ENCODE measurements at places on chromosomes 5 and 9.
A peak's percentile ranks its signal among the peaks of the same experiment; 100 is the strongest.

DNA sequence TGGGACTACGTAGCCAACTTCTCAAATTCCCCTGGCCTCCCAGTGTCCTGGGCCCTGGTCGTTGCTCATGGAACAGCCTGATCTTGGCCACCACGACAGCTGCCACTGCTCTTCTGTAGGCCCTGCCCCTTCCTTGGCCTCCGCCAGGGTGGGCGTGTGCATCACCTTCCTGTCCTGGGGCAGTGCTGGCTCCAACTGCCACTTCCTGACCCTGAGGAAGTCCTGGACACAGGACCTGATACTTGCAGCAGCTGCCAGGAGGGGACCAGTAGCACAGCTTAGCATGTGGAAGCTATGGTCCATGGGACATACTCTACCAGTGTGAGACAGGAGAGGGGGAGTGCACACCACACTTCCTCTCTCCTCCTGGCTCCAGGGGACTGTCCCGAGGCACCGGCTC lies 145.2 kb downstream of the TENT4A start:
- DNase-seq, result no peak

DNA sequence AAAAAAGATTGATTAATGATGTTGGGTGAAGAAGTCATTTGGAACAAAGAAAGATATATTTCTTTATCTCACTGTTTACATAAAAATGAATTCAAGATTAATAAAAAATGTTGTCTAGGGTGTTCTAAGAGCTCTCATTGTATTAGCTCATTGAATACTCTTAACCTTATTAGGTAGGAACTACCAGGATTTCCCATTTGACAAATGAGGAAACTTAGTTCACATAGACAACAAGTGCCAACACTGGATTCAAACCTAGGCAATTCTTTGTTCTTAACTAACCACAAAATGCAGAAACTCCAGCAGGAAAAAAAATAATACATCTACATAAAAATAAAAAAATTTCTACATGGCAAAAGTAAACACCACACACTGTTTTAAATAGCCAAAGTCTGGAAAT lies 175.8 kb downstream of the RAPGEF6 start:
- peak; percentile 54 for DNase-seq

DNA sequence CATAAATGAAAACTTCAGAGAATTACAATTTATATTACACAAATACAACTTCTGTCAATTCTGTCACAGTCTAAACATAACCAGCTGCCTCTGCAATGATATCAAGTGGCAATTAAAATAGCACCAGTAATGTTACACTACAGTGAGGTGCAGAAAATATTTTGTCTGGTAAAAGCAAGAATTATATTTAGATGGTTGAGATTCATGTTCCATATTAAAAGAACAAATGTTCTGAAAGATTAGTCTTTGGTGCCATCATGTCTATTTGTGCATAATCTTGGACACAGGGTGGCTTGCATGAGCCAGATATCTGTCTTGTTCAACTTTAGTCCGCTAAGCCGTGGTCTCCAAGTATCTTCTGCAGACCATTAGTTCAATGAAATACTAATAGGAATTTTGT lies 29.0 kb upstream of the PRR16 start:
- DNase-seq, result no peak

GRCh38 chr5:137220523-137220927 lies 278.6 kb downstream of the SPOCK1 start:
- DNase-seq, result peak; percentile 79

DNA sequence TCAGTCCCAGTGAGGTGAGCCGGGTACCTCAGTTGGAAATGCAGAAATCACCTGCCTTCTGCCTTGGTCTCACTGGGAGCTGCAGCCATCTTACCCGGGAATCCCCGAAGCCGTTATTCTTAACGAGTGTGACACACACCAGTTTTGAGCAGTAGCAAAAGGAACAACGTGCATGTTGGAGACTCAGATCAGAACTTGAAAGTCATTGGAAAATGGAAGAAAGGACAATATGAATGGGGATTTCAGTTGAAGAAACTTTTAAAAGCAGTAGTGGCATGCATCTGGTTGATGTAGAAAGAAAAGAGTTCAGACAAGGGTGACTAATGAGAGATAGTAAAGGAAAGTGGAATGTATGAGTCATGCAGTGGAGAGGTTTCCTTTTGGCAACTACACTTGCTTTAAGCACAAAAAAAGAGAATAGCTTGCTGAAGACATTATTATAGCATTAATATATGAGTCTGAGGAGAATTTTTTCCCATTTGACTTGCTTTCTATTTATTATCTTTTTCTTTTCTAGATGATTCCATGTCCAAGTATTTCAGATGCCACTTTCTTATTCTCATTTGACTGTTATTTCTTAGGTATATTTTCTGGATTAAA lies 44.4 kb upstream of the ANKDD1B start:
- DNase-seq, result peak; percentile 97

DNA sequence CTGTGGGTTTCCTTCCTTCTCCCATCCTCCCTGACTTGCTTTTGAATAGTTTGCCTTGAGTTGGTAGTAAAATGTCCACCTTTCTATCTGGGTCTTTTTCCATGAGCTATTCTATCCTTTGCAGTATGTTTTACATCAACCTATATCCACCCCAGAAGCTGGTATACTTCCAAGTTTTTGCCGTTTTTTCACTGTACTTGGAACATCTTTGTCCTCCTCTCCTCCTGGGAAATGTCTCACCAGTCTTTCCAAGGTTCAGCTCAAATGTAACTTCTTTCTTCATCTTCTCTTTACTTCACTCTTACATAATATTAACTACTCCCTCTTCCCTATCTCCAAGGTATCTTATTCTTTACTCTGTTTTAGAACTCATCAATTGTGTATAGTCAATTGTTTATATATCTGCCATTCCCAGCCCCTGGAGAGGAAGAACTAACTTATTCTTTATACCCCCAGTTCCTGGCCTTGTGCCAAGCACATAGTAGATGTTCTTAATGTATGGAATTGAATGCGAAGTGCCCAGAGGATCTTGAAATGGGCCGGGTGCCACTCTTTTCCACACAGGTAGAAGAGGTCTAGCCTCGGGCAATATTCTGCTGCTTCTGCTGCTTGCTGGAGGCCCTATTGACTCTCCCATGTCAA lies 34.9 kb upstream of the SLC1A3 start:
- DNase-seq, result no peak

DNA sequence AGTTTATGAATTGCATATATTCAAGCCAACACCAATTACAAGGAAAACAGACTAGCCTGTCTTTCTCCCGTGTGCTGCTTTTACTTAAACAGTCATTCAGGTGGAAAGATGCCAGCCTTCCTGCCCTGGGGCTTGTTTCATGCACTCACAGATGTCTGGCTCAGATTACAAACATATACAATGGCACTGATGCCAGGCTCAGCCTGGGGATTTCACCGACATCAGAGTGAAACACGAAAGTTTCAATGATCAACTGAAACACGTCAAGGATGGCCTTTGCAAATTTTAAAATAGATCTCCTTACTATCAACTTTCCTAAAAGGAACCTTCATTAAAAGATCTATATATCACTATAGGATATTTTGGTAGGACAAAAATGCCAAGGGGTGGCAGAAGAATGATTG lies 1576.5 kb downstream of the EFNA5 start:
- DNase-seq, result peak; percentile 70

GRCh38 chr5:93378073-93378472 lies 202.9 kb downstream of the NR2F1-AS1 start:
- DNase-seq, result no peak

DNA sequence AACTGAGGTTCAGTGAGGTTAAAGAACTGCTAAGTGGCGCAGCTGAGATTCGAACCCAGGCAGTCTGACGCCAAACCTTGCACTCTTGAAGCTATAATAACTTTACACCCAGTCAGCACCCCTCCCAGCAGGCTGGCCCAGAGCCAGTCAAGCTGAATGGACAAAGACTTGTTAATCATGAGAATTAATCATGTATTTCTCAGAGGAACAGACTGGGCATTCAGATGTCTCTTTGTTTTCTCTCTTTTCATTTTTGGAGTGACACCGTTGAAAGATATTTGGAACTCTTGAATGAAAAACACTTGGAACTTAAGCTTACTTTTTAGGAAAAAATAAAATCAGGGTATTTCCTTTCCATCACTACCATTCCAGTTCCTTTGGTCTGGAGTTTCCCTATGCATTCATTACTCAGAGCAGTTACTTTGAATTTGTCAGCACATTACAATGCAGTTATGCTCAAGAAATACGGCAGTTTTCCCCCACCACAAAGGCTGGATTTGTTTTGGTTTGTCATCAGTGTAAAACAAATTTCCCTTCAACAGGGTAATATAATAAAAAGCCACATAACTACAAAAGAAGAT lies 22.6 kb upstream of the MAMDC2 start:
- peak; percentile 85 for DNase-seq

DNA sequence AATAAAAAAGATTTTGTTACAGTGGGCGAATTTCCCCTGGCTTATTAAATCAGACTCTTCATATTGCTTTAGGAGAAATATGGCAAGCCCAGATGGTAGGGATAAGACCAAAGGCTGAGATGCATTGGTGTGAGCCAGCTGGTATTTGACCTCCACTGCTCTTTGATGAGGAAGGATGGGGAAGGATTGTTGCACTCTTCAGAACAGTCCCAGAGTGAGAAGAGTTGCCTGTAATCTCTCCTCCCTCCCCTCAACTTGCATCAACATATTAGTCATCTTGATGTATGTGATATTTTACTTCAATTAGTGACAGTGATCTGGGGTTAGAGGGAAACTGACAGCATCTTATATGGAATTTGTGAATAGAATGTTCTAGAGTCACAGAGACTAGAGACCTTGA lies 136.6 kb downstream of the ADAMTS12 start:
- DNase-seq, result peak; percentile 10

GRCh38 chr9:71706176-71706575 lies 62.1 kb downstream of the CEMIP2 start:
- no peak for DNase-seq

DNA sequence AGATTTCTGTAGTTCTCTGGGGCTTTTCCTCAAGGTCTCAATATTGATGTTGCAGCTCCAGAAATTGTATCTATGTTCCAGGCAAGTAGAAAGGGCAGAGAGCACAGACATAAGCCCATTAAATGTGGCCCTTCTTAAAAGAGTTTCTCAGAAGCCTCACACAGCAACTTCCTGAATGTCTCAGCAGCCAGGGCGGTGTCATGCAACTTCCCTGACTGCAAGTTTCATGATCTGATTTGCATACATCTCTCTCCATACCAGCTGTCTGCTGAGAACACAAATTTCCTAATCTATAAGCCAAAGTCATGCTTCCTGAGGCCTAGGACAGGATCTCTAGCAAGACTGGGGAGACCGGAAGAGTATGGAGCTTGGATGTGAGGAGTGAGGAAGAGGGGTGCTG lies 13.0 kb downstream of the RGS7BP start:
- DNase-seq, result no peak

DNA sequence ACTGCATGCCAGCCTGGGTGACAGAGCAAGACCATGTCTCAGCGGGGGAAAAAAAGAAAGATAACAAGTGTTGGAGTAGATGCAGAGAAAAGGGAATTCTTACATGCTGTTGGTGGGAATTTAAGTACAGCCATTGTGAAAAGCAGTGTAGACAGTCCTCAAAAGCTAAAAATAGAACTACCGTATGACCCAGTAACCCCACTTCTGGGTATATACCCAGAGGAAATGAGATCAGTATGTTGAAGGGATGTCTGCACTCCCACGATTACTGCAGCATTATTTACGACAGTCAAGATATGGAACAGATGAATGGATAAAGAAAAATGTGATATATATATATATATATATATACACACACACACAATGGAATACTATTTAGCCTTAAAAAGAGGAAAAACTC lies 225.3 kb upstream of the SLC24A2 start:
- DNase-seq, result no peak

GRCh38 chr9:90698871-90699440 lies 56.3 kb upstream of the DIRAS2 start:
- DNase-seq, result no peak

- DNase-seq, result peak; percentile 36
Measured at GRCh38 chr9:20358207-20358606, 264.1 kb downstream of the MLLT3 start.

DNA sequence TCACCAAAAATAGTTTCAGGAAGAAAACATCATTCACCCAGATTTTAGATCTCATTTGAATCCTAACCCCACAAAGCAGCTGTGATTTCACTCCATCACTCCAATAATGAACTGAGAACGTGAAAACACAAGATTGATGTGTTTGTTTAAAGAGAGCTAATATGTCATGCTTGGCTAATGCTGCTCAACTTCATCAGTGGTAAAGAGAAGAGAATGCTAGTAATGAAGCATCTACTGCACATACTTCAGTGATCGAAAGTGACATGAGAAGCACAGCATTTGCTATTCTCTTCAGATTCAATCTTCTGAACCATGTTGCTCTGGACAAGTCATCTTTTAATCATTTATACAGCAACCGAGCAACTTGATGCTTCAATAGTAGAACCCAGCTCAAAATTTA lies 874.7 kb downstream of the EFNA5 start:
- DNase-seq, result no peak

GRCh38 chr9:82091610-82092009 lies 103.0 kb downstream of the SPATA31D1 start:
- no peak for DNase-seq

DNA sequence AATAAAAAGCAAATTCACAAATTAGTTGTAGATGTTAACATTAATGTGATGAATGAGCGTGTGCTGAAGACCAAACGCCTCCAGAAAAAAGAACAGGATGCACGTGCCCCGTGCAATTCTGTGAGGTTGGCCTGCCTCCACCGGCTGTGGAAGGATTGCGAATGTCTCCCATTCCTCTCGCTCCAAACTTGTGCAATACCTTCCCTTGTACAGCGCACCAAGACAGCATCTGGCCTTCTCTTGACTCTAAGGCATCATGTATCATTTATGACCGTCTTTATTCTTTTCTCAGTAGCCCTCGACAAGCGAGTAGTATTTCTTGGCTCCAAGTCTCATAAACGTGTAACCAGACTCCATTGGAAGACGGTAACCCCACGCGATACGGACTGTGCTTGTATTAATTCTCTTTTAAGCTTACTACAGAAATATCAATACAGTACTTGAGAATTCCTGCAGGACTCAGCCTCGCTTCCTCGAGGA lies 1.5 kb upstream of the TESK1 start:
- peak; percentile 90 for DNase-seq

DNA sequence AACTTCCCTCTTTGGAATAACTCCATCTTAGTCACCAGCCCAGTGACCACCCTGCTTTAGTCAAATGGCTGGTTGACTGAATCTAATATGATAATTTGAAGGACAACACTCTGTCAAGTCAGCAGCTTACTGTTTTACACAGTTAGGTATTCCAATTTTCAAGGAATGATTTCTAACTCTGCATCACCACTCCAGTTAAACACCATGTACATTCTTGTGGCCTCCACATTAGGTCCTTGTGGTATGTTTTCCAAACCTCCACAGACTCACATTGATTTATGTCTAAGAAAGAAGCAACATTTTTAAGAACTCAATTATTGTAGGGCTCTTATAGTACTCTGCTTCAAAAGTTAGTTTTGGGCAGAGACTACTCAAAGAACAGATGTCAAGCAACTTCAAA lies 110.7 kb downstream of the TLE1 start:
- peak; percentile 37 for DNase-seq

DNA sequence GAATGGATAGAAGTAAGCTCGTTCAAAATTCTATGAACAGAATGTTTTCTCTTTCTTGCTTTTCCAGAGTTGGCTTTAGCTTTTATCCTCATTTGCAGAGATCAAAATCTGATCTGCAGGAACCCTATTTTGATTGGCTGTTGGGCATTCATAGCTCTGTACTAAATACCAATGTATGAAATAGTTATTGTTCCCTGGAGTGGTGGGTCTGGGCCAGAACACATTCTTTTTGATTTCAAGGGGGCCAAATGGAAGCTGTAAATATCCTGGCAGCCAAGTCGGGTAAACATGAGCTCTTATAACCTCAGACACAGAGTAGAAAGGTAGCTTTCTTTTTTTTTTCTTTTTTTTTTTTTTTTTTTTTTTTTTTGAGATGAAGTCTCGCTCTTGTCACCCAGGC lies 241.5 kb downstream of the PDZD2 start:
- DNase-seq, result no peak

- DNase-seq, result no peak
Measured at GRCh38 chr5:27705661-27706060, 667.3 kb upstream of the CDH9 start.
